Activated CD4-positive, alpha-beta memory T cell treated with anti-CD3 and anti-CD28 coated beads for 36 hours (primary cell): ENCODE measurements at places on chromosomes 13 and 19.

DNA sequence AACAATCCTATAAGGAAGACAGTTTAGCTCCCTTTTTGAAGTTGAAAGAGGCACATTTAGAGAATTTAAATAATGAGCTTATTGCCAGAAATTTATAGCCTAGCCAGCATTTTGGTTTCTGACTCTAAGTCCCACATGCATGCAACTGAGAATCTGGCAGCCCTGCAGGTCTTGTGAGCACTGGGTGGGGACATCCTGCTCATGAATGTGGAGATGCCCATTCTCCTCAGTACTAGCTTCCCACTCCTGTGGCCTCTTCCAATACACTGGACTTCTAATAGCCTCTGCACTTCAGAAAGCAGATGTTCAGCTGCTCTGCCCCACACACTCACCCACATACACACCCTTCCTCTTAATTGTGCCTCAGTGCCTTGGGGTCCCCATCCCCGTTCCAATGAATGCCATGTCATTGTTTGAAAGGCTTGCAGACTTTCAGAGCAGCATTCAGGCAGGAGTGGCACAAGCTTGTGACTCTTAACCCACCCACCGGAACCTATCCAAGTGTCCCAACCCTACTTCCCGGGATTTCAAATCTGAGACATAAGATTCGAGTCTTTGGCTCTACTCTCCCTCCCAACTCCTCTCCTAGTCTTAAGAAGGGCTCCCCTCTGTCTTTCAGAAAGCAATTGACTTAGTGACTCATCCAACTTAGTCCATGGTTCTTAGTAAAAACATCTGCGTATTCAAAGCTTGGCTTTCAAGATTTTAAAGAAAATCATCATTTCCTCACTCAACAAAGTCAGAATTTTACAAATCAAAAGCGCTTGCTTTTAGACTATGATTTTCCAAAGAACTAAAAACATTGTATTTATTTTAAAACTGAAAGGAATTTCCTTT is 80.0 kb upstream of the FREM2 start:
- no peak for DNase-seq

- DNase-seq, result no peak
Observed at GRCh38 chr13:27839809-27840467, 47.7 kb downstream of the GSX1 start.

- DNase-seq, result no peak
Observed at GRCh38 chr13:95098916-95099315, 202.3 kb downstream of the ABCC4 start.

DNA sequence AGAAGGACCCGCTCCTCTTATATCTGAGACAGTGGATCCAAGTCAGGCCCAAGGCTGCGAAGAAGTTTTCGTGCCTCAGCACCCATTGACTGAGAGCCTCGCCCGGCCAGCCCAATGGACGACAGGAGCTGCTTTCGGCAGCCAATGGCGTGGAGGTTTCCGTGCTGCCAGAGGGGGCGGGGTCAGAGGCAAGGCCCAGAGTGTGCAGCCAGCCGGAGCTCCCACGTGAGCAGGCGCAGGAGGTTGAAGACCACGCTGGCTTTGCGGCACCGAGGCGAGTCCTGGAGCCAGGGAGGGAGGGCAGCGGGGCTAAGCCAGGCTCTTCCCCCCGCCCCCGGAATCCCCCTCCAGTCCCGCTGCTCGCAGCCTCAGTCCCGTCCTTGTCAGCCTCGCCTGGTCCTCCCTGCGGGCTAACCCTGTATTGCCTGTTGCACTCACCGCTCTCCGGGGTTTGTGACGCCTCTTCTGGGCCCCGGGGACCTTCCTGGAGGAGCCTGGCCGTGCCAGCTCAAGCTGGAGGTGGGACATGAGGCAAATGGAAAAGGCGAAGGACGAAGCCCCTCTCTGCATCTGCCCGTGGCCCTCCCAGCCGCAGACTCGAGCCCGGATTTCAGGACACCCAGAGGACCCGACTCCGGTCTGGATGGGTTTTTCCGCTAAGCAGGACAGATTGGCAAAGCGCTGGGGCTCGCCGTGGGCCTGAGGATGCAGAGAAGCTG is 1.5 kb downstream of the IFNL4 start:
- DNase-seq, result peak; percentile 60
